ENCODE measurements at places on chromosomes 11 and 22. TPM values are rescaled to one million over a fixed set of nuclear protein-coding genes. Genes with fewer than 3 reads are reported as not detected.

HSPB2 gene
- 6.4 TPM for total RNA-seq

ADAMTS15 gene
- 8.4 TPM for total RNA-seq

- H3K27me3 ChIP-seq = no peaks in the 10 kb centered on the region
- H3K36me3 ChIP-seq = no peaks in the 10 kb centered on the region
- no peak for DNase-seq
- H3K4me3 ChIP-seq = no peak overlapping the region
- H3K4me1 ChIP-seq = peaks cover 22% of the 10 kb centered on the region
Measured at GRCh38 chr11:10413268-10413667, 41.8 kb upstream of the AMPD3 start.

DNA sequence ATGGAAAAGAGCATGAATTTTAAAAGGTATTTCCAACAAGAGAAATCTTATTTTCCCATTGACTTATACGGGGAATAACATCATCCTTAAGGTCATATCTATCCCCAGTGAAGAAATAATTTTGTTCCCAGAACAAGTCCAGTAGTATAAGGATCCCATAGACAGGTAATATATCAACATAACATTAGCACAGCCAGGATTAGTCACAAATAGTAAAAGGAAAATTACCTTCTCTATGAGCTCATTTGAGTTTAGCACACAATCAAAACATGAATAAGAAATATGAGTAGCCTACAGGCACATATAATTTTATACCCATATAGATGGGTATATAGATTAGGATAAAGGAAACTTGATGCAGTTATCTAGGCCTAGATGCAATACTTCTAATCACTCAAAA is 2.8 kb upstream of the OR52K1 start:
- no peaks in the 10 kb centered on the region for H3K27me3 ChIP-seq
- H3K36me3 ChIP-seq = no peaks in the 10 kb centered on the region
- H3K4me3 ChIP-seq = no peak overlapping the region
- no peak overlapping the region for H3K27ac ChIP-seq

- peak overlapping the region; percentile 27 for H3K4me3 ChIP-seq
- no peaks in the 10 kb centered on the region for H3K27me3 ChIP-seq
- H3K27ac ChIP-seq = peak overlapping the region; percentile 86
- no peak for DNase-seq
- H3K4me1 ChIP-seq = peaks cover 67% of the 10 kb centered on the region
Measured at GRCh38 chr22:39471381-39472141, 14.7 kb downstream of the MGAT3 start.

C2CD3 gene
- total RNA-seq = 31.0 TPM

DNA sequence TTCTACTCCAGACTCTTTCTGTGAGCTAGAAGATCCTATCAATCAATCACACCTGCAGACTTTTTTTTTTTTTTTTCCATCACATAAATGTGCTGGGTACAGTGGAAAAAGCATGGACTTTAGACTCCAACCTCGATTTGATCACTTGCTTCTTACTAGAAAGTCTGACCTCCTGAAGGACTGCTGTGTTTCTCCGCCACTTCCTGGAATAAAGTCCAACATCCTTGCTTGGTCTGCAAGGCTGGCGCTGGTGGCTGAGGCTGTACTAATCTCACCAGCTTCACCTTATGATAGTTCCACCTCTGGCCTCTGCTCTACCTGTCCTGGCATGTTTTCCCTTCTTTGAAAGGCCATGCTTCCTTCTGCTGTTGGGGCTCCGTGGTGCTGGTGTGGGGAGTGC is 60.9 kb upstream of the SESN3 start:
- no peak overlapping the region for H3K4me3 ChIP-seq
- H3K27ac ChIP-seq = no peak overlapping the region
- DNase-seq = no peak
- no peaks in the 10 kb centered on the region for H3K27me3 ChIP-seq
- H3K36me3 ChIP-seq = no peaks in the 10 kb centered on the region

DNA sequence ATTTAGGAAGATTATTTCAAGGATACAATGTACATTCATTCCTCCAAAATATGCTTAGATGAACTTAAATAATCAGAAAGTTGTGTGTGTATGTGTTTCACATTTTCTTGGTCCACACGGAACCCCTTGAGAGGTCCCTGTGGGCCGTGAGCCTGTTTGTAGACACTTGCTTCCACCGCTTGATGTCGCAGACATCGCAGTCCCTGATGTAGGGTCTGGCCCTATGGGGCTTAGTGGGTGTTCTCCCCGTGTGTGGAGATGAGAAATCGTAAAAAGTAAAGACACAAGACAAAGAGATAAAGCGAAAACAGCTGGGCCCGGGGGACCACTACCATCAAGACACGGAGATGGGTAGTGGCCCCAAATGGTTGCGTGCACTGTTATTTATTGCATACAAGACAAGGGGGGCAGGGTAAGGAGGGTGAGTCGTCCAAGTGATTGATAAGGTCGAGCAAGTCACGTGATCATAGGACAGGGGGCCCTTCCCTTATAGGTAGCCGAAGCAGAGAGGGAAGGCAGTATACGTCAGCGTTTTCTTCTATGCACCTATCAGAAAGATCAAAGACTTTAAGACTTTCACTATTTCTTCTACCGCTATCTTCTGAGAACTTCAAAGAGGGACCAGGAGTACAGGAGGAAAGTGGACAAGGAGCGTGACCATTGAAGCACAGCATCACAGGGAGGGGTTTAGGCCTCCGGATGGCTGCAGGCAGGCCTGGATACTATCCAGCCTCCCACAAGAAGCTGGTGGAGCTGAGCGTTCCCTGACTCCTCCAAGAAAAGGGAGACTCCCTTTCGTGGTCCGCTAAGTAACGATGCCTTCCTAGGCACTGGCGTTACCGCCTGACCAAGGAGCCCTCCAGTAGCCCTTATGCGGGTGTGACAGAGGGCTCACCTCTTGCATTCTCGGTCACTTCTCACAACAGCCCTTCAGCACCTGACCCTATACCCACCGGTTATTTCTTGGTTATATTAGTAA is 1.2 kb upstream of the APOBEC3C start:
- H3K4me3 ChIP-seq = no peak overlapping the region
- H3K27me3 ChIP-seq = no peaks in the 10 kb centered on the region
- H3K27ac ChIP-seq = peak overlapping the region; percentile 1
- peaks cover 16% of the 10 kb centered on the region for H3K4me1 ChIP-seq

- H3K36me3 ChIP-seq = no peaks in the 10 kb centered on the region
- no peaks in the 10 kb centered on the region for H3K27me3 ChIP-seq
- H3K27ac ChIP-seq = no peak overlapping the region
- no peak overlapping the region for H3K4me3 ChIP-seq
- no peaks in the 10 kb centered on the region for H3K4me1 ChIP-seq
Measured at GRCh38 chr11:105164208-105164607, 24.6 kb upstream of the CARD18 start.

- H3K27ac ChIP-seq = no peak overlapping the region
- no peaks in the 10 kb centered on the region for H3K36me3 ChIP-seq
- no peak overlapping the region for H3K4me3 ChIP-seq
- no peaks in the 10 kb centered on the region for H3K27me3 ChIP-seq
- peaks cover 13% of the 10 kb centered on the region for H3K4me1 ChIP-seq
- DNase-seq = peak; percentile 51
Measured at GRCh38 chr11:4455419-4455818, 6.3 kb downstream of the OR52K2 start.

CFAP300 gene
- 7.2 TPM for total RNA-seq

STK33 gene
- total RNA-seq = 17.3 TPM
